ENCODE measurements at places on chromosomes 2 and 18.
A peak's percentile ranks its signal among the peaks of the same experiment; 100 is the strongest.

GRCh38 chr2:231615058-231615671 is 22.5 kb downstream of the TEX44 start:
- no peak for DNase-seq

GRCh38 chr2:189439342-189439741 is 1.9 kb upstream of the WDR75 start:
- no peak for DNase-seq

- no peak for DNase-seq
Observed at GRCh38 chr18:37294951-37295350, 270.6 kb downstream of the CELF4 start.

DNA sequence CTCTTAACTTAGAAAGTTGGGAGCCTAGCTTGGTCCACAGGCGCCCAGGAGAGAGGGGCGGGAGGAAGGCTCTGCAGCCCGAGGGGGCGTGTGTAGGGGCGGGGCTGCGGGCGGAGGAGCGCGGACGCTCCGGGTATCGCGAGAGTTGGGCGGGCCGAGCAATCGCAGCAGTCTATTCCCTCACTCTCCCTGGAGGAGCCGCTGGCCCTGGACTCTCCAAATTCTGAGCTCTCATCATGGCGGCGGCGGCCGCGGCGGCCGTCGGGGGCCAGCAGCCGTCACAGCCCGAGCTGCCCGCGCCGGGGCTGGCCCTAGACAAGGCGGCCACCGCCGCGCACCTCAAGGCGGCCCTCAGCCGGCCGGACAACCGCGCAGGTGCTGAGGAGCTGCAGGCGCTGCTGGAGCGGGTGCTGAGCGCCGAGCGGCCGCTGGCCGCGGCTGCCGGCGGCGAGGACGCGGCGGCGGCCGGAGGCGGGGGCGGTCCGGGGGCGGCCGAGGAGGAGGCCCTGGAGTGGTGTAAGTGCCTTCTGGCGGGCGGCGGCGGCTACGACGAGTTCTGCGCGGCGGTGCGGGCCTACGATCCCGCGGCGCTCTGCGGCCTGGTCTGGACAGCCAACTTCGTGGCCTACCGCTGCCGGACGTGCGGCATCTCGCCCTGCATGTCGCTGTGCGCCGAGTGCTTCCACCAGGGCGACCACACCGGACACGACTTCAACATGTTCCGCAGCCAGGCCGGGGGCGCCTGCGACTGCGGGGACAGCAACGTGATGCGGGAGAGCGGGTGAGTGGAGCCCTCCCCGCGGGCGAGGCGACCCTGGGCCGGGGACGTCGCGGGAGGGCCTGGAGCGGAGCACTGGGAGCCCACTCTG is at the start of gene UBR3:
TSS of gene UBR3 (plus strand) at position 183 of the 869 bp plus-strand sequence. CDS start at position 237, 54 bp downstream.
- peak; percentile 62 for DNase-seq

GRCh38 chr2:235083822-235084221 is 132.0 kb downstream of the SH3BP4 start:
- no peak for DNase-seq

DNA sequence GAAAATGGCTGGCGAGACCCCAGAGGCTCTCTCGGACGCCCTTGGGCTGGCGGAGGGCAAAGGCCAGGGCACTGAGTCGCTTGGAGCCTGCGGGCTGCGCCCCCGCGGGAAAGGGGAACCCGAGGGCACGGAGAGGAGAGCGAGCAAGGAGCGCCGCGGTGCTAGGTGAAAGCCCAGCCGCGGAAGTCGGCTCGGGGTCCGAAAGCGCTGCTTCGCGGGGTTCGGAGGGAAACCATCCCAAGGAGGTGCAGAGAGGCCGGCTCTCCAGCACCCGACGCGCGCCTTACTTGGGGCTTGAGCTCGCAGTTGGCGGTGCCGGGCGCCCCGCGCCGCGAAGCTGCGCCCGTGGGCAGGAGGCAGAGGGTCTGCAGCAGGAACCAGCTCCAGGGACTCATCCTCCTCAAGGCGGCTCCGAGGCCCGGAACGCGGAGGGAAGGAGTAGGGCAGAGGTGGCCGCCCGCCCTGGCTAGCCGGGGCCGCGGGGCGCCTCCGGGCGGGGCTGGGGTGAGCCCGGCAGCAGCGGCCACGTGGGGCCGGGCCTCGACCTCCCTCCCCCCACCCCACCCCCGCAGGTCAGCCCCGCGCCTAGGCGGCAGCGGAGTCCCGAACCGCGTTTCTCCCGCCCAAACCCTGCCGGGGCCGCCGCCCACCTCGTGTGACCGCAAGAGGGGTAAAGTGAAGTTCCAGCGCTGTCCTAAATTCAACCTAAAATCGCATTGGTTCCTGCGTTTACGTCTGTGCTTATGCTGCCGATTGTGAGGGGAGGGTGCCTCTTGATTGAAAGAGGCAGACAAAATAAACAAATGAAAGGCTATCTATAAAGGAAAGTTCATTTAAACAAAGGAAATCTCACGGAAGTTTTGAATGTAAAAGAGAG is at the start of gene TRABD2A:
TSS of gene TRABD2A (minus strand) at position 440 of the 877 bp plus-strand sequence. CDS start at position 395, 45 bp downstream.
- no peak for DNase-seq

DNA sequence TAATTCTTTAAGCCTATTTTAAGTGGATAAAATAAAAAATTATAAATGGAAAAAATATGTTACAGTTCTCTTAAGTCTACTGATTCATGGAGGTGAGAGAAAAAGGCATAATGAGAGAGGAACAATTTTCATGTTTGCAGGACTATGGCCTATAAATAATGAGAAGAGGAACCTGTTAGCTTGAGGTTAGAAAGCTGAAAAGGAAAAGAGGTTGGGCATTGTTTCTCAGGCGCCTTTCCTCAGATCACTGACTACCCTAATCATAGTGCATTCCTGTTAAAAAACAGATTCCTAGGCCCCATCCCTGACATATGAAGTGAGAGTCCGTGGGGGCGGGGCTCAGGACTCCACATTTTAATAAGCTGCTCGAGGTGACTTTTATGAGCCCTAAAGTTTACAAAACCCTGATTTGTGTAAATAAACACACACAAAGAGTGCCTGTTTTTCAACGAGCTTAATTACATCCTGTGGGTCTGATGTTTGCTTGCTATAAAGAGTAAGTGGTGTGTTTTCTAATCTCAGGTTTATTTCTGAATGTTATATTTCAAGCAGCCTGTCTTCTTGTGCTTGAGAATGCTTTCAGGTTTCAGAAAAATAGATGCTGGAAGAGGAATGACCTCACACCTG is 335.5 kb downstream of the CLIP4 start:
- no peak for DNase-seq

DNA sequence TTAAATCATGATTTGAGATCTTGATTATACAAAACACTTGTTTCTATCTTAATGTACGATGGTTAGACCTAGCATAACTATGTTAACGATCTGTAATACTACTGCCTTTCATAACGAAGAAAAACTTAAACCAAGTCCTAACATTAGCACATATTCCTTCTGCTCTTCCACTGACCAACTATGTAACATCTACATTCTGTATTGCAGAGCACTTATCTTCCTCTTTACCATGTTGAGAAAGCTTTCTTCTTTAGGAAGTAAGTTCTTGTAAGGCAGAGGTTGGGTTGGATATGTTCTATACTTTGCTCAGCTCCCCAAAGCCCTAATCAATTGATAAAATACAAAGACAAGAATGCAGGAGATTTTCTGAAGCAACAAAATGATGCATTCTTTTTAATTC is 7.9 kb upstream of the ZNF407 start:
- no peak for DNase-seq

GRCh38 chr18:9100796-9101195 is 1.7 kb upstream of the NDUFV2 start:
- DNase-seq, result no peak

GRCh38 chr2:181408861-181409260 is 48.3 kb upstream of the ITGA4 start:
- no peak for DNase-seq

GRCh38 chr2:135030826-135031225 is 16.4 kb downstream of the MAP3K19 start:
- no peak for DNase-seq

GRCh38 chr2:169275696-169276444 is 86.5 kb downstream of the LRP2 start:
- DNase-seq, result no peak

DNA sequence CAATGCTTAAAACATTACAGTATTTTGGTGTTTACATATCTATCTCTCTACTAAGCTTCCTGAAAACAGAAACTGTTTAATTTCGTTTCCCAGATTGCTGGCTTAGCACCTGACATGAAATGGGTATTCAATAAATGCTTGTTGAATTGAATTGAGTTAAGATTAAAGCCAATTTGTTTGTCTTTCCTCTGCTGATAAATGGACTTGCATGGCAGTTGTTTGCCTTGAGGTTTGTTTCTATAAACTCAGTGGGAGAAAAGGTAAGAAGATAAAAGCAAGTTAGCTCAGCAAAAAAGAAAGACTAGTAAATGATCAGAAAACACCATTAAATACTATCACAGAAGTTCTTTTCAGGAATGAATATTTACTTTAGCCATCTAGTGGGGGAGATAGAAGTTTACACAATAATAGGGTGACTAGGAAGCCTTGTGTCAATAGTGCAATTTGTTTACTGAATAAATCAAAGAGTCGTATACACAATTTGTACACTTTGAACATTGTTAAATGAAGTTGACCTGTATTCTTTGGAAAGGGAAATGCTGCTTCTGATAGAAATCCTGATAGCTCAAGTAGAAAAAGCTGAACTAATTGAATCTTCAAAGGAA is 754.5 kb upstream of the FAM98A start:
- DNase-seq, result no peak

DNA sequence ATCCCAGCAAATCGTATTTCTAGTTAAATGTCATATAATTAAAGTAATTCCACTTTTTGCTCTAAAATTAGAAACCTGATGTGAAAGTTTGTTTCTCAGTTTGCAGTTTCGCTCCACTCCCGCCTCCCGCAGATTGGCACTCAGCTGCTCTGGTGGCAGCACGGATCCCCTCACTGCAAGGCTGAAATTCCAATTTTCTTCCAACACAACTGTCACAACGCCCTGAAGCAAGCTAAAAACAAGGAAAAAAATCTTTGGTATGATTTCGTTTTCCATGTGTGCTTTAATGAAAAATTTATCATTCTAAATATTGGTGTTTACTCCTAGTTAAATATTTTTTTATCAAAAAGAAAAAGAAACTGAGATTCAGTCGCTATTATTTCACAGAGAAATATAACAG is 38.5 kb downstream of the FTCDNL1 start:
- DNase-seq, result no peak

DNA sequence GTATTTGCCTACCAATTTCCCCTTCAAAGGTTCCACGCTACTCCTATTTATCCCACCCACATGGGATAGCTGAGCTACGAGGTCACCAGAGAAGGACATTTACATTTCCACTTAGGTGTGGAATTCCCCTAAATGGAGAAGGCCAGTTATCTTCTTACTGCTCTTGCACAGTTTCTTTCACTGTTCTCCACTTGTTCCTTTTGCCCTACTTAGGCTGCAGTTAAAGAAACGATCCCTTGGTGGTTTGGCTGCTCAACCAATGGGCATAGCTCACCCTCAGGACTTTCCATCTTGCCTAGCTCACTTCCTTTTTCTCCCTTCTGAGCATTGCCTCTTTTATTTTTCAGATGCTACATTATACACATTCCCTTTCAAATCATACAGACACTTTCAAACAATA is 11.2 kb upstream of the NABP1 start:
- no peak for DNase-seq

DNA sequence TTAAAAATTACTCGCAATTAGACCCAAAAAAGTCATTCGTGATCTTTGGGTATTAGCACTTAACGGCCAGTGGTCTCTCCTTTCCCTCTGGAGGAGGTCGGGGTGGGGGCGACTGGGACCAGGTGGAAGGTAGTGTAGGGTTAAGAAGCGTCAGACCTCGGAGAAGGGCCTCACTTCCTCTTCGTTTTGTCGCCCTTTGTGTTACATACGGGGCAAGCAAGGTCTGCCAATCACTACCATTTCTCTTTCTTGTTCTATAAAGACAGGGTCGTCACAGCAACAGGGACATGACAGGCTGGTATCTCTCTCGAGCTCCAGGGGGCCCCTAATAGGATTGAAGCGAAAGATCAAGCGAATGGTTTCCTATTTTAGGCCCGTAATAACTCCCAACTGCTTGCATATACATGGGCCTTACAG is 136.6 kb downstream of the INSIG2 start:
- DNase-seq, result no peak

DNA sequence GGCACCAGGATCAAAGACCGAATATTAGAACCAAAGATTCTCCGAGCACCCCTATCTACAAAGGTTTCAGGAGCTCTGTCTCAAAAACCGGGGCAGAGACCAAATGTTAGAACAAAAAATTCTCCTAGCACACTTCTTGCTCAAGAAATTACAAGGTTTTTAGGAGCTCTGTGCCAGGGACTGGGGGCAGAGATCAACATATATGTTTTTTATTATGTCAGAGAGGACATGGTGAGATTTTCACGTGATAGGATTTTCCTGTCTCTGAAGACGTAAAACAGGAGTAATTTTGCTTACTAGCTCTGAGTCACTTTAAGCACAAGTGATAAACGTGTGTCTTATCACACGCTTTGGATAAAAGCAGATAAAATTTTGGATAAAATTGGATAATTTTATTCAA is 34.8 kb upstream of the ODC1 start:
- DNase-seq, result no peak

GRCh38 chr2:67733517-67733916 is 329.3 kb downstream of the C1D start:
- DNase-seq, result no peak

GRCh38 chr18:78622251-78622906 is 357.2 kb upstream of the SALL3 start:
- no peak for DNase-seq

DNA sequence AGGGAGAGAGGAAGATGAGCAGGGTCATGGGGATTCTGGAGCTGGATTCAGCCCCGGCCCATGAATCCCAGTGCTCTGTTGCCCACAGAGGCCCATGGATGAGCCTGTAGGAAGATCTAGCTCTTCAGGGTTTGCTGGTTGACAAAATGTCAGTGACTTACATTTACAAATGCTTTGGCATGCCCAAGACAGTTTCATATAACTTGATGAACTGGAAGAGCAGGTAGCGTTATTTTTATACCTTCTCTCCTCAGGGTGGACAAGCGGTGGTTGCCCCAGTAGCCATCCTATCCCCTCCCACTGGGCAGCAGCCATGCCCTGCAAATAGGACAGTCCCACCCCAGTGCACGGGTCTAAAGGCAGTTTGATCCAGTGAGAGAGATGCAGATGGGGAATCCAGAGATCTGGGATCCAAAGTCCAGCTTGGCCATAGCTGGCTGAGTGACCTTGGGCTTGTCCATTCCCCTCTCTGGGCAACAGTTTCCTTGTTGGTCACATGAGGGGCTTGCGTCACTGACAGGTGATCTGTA is 21.5 kb upstream of the KCNK3 start:
- no peak for DNase-seq

- DNase-seq, result no peak
Observed at GRCh38 chr2:205744074-205744591, 61.8 kb downstream of the NRP2 start.

DNA sequence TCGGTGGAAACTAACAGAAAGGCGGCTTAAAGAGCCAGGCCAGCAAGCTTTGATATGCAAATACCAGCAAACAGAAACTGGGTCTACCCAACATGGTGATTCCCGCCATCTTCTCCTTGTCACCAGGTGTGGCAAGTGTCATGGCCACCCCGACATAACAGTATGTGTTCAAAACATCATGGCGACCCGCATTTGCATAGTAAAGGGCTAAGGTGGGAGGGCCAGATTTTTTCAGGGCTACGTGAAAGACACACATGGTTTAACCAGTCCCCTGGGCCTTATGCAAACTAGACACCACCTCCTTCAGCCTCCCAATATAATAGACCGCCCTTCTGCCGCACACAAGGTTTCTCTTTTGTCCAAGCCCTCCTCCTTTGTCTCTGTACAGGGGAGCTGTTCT is 260.4 kb downstream of the METTL4 start:
- no peak for DNase-seq

All from cortex of kidney (tissue), 1 donor.